ENCODE measurements at places on chromosomes 7 and 10.
A peak's percentile ranks its signal among the peaks of the same experiment; 100 is the strongest.

DNA sequence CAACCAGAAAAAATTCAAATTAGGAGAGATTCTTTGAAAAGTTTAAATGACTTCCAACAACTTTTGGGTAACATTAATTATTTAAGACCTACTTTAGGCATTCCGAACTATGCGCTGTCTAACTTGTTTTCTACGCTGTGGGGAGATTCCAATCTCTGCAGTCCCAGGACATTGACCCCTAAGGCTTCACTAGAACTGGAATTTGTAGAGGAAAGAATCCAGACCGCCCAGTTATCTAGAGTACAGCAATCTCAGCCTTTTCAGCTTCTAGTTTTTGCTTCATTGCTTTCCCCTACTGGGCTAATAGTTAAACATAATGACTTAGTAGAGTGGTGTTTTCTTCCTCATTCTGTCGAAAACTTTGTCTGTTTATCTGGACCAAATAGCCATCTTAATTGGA lies 14.9 kb upstream of the DDC start:
- no peak for DNase-seq

DNA sequence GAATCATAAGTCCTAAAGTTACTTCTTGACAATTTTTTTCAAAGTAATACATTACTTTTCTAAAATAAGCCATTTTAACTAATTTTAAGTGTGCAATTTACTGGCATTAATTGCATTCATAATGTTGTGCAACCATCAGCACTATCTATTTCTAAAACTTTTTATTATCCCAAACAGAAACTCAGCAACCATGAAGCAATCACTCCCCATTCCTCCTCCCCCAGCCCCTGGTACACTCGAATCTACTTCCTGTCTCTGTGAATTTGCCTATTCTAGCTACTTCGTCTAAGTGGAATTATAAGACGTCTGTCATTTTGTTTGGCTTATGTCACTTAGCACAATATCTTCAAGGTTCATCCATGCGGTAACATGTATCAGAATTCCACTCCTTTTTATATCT lies 84.9 kb downstream of the MKX start:
- DNase-seq = no peak

DNA sequence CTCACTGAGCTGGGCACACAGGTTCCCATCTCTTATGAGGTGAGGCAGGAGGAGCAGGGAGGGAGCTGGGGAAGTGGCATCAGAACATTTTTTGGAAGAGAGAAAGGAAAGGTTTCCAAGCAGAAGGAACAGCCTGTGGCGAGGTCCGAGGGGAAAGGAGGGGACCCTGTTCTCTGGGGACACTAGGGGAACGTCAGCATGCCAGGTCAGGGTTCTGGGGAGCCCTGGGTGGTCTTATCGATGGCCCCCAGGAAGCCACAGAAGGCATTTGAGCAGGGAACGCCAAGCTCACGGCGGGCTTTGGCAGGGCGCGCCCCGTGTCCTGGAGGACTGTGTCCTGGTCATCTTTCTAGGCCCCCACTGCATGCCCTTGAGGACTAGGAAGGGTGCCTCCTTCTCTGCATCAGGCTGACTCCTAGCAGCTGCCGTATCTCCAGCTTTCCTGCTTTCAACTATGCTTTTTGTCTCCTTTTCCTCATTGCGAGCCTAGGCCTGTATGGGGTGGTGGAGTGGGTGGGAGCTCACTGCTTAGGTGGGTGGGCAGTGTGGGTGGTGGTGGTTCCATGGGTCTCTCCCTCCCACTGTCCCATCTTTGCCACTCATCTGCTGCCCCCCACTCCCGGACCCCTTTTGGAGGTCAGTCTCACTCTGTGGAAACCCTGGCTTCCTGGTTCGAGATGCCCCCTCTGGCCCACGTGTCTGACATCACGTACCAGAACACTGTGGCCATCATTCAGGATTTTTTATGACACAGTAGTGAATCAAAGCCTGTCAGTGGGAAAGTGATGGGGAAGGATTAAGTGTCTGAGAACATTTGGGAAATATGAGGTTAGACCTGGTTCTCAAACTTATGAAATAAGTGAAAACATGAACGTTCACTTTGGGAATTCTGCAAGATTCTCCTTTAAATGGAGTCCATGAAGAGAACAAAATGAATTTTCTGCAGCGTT lies 89.1 kb downstream of the CUX1 start:
- DNase-seq = no peak

DNA sequence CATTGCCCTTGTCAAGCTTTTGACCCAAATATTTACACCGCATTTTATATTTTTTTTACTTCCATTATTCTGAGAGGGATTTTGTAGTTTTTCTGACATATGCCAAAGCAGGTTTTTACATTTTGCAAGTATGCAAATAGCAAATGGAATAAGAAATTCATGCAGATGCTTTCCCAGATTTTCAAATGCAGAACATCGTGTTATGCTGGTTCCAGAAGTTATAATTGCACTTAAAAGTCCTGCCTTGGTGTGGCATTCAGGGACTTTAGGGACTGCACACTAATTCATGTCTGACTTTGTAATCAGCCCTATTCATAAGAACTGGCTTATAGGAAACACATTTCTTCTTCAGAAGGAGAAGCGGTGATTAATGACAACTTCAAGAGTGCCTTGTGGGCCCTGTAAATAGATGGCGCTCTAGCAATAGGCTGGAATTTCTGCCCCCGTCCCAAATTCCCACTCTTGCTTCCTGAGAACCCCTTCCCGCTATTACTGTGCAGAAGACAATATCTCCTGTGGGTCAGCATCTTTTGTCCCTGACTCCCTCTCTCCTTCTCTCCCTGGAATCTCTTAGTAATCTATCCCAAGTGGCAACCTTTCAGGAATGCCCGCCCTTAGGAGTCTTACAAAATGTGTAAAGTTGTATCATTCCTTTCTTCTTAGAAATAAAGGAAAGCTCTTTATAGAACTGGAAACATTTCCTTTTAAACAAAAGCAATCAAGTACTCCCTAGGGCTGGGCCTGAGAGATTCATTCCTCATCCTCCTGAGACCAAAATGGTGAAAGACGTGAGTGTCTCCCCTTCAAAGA lies 264.0 kb downstream of the INHBA start:
- DNase-seq = no peak

DNA sequence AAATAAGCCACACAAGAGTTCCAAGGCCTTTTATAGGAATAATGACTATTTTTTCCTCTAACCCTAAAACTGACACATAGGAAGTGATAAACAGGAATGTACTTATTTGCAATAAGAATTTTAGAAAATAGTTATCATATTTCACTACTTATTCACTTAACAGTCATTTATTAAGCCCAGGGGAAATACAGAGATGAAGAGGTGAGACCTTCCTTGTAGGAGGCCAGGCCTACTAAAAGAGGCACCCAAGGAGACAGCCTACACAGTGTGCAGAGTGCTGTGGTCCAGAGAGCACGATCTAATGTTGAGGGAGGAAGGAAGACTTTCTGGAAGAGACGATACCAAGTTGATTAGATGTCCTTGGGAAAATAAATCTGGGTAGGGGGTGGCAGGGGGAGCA lies 45.0 kb upstream of the PPP1R3C start:
- DNase-seq = no peak

DNA sequence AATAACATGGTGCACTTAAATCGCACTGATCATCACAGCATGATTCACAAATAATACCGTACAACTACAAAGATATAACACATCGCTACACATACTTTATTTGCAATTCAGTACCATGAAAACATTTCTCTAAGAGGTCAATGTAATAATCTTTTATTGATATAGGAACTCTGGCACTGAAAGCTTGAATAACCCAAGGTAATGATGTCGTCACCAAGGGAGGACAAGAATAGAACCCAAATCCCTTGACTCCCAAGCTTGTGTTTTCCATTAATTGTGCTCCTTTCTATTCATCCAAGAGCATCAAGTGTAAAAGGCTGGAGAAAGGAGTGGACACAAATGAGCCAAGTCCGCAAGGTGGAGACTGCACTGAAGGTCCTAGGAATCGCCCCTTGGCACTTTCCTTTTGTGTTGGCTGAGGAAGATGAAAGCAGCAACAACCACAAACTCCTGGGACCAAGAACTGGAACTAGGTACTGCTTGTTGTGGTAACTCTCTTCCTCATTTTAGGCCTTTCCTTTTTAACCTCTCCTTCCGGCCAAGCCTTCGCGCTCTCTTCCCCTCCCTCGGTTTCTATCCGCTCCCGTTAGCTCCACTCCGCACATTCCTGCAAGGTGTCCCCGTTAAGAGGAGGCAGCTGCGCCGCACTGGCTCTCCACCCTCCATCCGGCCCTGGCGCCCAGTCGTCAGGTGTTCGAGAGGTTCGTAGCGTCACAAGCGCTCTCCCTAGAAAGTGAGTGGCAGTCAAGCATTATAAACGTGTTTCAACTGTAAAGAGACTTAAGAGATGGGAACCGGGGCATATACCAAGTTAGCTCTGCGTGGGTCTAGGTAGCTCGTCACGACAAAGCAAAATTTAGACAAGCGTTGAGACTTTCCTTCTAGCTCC lies 1.0 kb upstream of the CBLL1 start:
- peak; percentile 58 for DNase-seq

All from SJCRH30 (cell line).